ENCODE measurements at places on chromosomes 4 and X.

DNA sequence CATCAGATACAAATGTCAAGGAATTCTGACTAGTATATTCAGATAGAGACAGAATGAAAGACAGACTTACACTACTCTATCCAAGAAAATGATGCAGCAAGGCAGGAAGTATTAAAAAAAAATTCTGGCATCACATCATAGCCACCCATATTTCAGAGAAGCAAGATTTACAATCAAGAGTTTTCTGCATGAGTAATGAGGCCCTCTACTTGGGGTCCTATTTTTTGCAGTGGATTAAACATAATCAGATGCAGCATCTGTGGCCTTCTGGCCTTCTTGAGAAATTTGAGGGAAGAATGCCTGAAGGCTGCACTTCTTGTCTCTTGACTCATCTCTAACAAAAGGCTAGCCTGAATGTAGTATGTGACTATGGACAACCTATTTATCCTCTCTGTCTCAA, 48.2 kb upstream of the SLIT2 start:
- DNase-seq: no peak

DNA sequence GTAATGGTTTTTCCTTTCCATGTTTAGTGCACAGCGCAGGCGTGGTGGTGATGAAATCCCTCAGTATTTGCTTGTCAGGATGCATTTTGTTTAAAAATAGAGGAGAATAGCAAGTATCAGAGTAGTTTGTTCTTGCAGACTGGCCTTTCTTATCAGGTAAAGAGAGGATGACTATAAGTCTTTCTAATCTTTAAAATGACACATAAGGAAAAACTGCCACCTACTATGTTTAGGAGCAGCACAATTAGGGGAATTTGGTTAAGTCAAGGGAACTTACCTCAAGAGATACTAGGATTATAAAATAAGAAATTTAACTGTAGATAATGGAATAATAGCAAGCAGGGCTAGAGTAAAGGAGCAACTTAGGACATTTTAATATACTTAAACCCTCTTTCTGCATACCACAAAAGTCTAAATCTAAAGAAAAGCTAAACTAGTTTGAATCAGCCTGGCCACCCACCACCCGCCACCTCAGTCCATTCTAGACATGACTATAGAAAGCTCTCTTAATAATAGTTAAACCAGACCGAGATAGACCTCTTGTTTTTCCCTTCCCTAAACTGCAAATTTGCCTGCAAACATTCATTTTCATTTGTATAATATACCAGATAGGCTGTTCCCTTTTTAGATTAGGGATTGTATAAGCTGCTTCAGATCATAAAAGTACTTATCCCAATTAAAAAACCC, 62.0 kb downstream of the APOOL start:
- DNase-seq: no peak

- no peak for DNase-seq
Measured at GRCh38 chr4:186931519-186931918, 207.9 kb upstream of the FAT1 start.

GRCh38 chrX:136825771-136826170, 45.0 kb upstream of the ARHGEF6 start:
- no peak for DNase-seq

- no peak for DNase-seq
Measured at GRCh38 chr4:125520258-125520990, 205.7 kb downstream of the FAT4 start.

DNA sequence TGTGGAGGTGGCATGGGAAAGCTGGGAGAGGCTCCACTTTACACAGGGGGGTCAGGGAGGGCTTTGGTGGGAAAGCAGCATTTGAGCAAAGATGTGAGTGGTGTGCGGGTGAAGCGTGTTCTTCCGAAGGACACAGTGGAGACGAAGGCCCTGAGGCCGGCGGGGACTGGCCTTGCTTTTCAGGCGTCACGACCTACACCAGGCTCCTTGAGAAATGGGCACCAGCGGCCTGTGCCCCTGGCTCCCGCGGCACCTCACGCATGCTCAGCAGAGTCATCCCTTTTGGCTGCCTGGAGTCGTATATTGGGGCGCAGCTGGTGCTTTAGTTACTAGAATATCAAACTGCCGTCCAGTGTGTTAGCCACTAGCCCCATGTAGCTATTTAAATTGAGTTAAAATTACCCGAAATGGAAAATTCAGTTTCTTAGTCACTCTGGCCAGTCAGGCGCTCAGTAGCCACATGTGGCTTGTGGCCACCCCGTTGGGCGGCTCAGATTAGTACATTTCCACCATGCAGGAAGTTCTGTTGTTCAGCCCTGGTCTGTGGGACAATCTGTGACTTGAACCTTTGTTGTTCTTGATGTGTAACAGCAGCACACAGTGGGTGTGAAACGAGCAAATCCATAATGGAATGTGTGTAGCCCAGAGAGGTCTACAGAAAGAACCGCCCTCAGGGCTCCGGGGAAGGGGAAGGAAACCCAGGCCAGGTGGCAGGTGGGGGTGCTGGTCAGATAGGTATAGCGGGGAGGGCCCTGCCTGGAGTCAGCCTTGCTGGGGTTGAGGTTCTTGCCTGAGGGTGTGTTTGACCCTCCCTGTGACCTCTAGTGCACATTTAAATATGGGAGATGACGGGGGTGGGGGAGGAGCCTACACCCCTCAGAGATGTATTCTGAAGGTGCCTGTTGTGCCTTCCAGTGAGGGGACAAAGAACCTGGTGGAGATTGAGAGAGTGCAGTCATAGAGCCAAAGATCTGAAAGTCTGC, 30.4 kb downstream of the TBC1D14 start:
- DNase-seq: no peak

DNA sequence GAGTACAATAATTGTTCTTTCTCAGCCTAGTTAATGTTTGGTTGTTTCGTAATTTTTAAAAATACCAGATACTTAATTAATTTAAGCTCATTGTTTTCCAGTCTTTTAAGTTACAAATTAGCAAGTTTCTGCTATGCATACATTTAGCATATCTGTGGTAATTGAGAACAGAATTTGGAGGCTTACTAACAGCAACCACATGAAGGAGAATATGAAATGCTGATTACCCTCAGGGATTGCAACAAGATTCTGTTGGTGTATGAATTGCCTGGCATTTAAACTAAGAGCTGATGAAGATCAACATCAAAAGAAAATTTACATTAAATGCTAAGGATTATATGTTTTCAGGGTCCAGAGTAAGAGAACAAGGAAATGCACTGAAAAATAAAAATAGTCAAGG, 580.0 kb upstream of the INTU start:
- no peak for DNase-seq

DNA sequence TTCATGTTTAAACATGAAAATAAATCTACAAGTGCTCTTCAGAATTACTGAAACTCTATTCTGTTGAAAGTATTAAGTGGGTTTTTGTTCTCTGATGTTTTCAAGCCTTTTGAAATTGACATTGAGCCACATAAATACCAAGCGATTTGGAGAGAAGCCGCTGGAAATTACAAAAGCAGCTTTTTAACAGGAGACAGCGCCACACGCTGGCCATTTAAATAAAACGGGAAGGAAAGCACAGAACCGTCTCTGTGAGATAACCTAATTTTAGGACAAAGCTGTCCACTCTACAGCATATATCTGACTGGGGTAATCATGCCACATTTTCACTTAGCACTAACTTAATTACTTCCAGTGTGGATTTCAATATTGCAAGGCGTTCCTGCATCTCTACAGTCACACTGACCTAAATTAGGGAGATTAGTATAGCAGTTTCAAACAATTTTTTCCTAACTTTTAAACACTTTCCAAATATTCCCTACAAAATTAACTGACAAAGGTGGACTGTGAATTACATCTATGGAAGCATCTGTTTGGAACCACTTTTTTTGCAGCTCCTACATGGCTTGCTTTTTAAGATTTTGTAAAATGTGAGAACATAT, 6.8 kb upstream of the ANOS1 start:
- DNase-seq: no peak

- no peak for DNase-seq
Measured at GRCh38 chr4:112370466-112370865, 73.3 kb downstream of the ALPK1 start.

DNA sequence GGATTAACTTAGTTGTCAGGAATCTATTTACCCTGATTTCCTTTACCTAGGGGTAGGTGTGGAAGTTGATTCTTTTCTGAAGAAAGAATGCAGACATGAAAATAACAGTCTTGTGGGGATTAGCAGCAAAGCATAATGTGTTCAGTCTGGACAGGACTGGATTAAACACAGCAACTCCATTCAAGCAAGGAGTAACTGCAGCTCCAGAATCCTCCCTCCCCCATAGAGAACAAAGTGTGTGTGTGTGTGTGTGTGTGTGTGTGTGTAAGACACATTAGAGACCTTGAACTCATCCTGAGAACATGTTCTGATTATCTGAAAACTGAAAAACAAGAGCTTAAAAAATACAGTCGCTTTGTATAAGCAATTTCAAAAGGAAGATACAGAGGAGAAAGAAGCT, 9.3 kb downstream of the C4orf54 start:
- no peak for DNase-seq

Data from NCI-H446 treated with DMSO at 0.1 percent for 48 hours (cell line).